ENCODE measurements at places on chromosomes 3 and 15. TPM values are rescaled to one million over a fixed set of nuclear protein-coding genes. Genes with fewer than 3 reads are reported as not detected.

The RAB6B gene
- total RNA-seq, result 3.8 TPM

The GRM7 gene
- not detected for total RNA-seq

The PATL2 gene
- 0.48 TPM for total RNA-seq

The NRG4 gene
- total RNA-seq, result not detected

The SOX14 gene
- total RNA-seq, result not detected

The GOLGA6B gene
- not detected for total RNA-seq

The SAMMSON gene
- total RNA-seq, result not detected

All from glomerular endothelial cell (primary cell).